ENCODE measurements at places on chromosomes 3 and 15.

- no peak for DNase-seq
Observed at GRCh38 chr3:14392231-14392630, 10.2 kb upstream of the SLC6A6 start.

- no peak for DNase-seq
Observed at GRCh38 chr15:70020229-70020628, 77.5 kb downstream of the TLE3 start.

DNA sequence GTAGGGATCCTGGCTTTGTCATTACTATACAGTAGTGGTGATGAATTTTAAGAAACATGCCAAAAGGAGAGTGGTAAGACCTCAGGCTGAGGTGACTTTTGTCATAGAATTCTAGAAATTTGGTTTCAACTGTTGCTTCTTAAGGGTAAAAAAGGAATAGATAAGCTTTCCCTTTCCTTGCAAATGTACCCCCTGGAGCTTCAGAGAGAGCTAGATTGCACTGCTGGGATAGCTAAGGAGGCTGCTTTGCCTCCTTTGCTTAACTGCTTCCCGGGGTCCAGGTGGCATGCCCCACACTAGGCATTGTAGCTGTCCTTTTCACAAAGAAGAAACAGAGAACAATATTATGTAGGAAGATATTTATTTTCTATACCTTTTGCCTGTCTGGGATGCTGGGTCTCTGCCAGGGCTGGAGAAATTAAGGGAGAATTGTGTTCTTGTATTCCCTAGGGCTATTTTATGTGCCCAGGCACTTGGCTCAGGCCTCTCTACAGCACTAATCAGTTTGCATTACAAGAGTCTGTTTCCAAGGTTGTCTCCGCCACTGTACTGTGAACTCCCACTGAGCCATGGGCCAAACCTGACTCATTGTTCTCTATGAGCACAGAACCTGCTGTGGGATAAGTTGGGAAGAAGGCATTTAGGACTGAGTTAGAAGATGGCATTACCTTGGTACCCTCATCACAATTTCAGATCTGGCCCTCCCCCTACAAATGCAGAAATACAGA is 460.0 kb downstream of the PDCD6IP start:
- no peak for DNase-seq

- peak; percentile 95 for DNase-seq
Observed at GRCh38 chr3:184332370-184333090, 4.9 kb upstream of the FAM131A start.

DNA sequence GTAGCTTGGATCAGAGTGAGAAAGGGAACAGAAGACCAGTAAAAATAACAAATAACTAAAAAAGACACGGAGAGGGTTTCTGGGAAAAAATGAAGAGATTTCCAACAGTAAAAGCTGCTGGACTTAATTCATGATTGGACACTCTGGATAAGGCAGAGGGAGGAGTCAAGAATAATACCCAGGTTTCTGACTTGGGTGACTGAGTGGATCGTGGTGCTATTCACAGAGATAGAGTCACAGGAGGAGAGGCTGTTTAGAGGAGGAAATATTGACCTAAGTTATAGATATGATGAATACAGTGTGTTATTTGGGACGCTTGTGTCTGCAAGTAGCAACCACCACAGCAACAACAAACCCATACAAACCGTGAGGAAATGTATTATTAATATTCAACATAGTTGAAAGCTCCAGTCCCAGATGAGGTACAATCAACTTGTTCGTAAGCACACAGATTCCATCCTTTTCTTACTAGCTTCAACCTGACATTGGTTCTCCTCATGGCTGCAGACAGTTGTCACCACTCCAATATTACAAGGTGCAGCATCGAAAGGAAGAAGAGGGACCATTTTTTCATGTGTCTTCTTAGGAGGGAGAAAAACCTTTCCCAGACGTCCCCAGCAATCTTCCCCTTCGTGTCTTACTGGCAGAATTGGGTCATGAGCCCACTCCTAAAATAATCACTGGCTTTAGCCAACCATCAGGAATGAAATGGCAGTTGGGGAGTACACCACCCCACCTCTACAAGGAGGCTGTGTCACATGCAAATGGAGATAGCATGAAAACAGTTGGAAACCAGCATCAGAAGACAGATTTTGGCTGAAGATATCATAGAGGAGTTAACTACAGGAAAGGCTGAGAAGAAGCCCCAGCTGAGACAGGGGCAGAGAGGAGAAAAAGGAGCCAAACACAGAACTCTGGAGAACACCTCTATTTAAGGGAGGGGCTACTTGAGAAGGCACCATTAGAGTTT is 387.8 kb downstream of the SHQ1 start:
- no peak for DNase-seq

- no peak for DNase-seq
Observed at GRCh38 chr3:112138219-112138969, 5.3 kb upstream of the GCSAM start.

- no peak for DNase-seq
Observed at GRCh38 chr15:99224372-99225214, 24.8 kb downstream of the TTC23 start.

GRCh38 chr3:165984589-165984988 is 147.4 kb upstream of the BCHE start:
- no peak for DNase-seq

GRCh38 chr3:186110975-186111974 is 2.4 kb upstream of the ETV5 start:
- DNase-seq = no peak

GRCh38 chr3:33146791-33147445 is 33.1 kb downstream of the CRTAP start:
- no peak for DNase-seq

DNA sequence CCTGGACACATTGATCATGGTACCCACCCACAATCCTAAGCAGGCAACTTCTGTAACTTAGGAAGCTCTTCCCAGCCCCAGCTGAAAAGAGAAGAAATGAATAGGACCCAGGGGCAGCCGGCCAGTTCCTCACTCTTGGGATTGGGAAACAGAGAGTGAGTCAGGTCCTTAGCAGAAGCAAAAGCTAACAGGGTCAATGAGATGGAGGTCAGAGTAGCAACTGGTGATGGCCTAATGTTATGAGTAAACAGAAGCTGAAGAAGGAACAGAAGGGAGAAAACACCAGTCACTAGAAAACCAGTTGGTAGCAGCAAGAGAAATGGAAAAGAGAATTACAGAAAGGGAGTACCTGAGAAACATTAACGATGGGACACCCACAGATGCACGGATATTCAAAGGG is 20.0 kb downstream of the RIOX2 start:
- DNase-seq = no peak

DNA sequence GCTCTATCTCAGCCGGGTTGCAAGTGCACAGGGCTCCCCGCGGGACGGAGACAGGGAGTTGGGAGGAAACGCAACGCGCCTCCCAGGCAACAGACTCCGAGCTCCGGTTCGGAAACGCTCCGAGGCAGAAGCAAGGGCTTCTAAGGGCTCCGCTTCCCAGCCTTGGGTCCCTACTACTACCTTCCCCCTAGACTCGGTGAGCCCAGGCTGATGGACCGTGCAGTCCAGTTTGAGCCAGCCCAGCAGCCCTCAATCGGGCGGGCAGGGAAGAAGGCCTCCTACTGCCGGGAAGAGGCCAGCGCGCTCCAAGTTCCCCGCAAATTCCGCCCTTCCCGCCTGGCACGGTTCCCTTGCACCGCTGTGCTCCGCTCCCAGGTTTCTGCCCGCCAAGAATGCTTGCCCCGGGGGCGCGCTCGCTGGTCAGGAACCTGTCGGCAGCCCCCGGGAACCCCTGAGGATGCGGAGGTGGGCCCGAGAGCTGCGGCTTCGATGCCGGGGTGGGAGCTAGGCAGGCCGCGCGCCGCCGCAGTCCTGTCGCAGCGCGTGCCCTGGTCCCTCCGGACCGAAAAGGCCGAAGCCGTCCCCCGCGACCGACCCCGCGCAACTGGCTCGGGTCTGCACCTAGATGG is 728 bp downstream of the TRANK1 start:
- DNase-seq = peak; percentile 26

- DNase-seq = no peak
Observed at GRCh38 chr3:76502076-76502475, 537.8 kb upstream of the ROBO2 start.

All from kidney capillary endothelial cell (primary cell).